ENCODE measurements at places on chromosomes 5 and 9.

DNA sequence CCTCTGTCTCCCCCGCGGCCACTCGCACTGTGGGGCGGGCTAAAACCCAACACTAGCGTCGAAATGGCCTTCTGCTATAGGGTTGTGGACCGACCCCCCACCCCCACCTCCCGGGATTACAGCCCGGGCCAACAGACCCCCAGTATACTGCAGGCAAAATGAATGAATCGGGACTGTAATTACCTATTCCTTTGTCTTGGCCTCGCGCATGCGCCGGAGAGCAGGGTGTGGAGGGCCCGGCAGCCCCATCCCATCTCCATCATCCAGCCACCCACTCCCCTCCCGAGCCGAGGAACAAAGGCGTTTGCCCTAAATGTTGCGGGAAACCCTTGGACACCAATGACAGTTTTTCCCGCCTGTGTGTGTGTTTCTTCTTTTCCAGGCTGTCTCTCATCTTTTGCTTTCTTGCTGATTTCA, 1.6 kb downstream of the BASP1 start:
- peak; percentile 80 for DNase-seq

GRCh38 chr5:34674187-34674586, 18.1 kb downstream of the RAI14 start:
- no peak for DNase-seq

DNA sequence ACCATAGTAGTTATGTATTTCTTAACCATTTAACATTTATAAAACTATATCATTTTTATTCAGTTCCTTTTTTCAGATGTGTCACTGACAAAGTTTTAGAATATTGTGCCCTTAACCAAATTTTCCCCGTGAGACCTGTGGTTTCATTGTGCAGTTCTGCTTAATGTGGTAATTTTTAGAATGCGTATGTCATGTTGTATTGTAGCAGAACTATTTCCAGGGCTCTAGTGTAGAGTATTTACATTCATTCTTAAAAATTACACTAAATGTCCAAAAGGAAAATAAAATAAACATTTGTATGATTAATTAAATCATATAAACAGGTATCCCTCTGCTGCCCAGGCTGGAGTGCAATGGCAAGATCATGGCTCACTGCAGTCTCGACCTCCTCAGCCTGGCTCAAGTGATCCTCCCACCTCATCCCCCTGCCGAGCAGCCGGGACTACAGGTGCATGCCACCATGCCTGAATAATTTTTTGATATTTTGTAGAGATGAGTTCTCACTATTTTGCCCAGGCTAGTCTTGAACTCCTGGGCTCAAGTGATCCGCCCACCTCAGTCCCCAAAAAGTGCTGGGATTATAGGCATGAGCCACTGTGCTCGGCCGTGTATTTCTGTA, 15.4 kb downstream of the SERINC5 start:
- no peak for DNase-seq

- DNase-seq, result peak; percentile 93
Measured at GRCh38 chr5:173719731-173720082, 103.3 kb upstream of the BOD1 start.

- no peak for DNase-seq
Measured at GRCh38 chr5:1105350-1106265, 6.3 kb downstream of the SLC12A7 start.
